ENCODE measurements at places on chromosomes 7 and 10.

DNA sequence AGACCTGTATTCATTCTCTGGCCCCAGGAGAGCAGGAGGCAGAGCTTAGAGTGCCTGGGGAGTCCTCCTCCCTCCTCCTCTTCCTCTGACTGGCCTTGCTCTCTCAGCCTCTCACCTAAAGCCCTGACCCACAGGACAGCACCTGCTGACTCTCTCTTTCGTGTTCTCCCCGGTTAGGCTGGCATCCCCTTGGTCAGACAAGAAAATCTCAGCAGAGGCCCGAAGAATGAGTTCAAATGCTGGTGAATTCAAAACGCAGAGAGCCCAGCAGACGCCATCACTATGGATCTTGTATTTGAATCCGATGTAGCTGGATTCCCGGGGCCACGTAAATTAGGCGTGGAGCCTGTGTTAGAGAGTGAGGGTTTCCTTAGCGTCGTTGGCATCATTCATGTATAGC is 255.3 kb downstream of the KLF6 start:
- no peak for DNase-seq

- no peak for DNase-seq
Observed at GRCh38 chr7:107944411-107945169, 53.6 kb downstream of the DLD start.

GRCh38 chr7:6559896-6560295 is 8.6 kb upstream of the GRID2IP start:
- no peak for DNase-seq

DNA sequence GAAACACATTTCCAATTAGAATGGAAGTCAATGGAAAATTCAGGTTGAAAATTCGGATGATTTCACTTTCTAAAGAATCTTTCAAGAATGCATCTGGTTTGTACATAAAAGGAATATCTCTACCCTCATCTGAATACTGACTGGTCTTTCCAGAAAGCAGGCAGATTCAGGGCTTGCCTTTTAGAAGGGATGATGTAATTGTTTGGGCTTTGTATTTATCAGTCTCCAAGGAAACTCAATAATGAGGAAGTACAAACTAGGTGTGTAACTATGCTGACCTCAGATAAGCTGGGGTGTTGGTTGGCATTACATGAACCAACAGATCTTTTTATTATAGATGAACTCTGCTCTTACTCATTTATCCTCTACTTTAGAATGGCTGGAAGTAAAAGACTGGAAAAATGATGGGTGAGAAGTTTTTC is 24.1 kb downstream of the PDLIM1 start:
- peak; percentile 89 for DNase-seq

- DNase-seq: peak; percentile 29
Observed at GRCh38 chr10:50992356-50992901, 81.9 kb upstream of the PRKG1 start.

DNA sequence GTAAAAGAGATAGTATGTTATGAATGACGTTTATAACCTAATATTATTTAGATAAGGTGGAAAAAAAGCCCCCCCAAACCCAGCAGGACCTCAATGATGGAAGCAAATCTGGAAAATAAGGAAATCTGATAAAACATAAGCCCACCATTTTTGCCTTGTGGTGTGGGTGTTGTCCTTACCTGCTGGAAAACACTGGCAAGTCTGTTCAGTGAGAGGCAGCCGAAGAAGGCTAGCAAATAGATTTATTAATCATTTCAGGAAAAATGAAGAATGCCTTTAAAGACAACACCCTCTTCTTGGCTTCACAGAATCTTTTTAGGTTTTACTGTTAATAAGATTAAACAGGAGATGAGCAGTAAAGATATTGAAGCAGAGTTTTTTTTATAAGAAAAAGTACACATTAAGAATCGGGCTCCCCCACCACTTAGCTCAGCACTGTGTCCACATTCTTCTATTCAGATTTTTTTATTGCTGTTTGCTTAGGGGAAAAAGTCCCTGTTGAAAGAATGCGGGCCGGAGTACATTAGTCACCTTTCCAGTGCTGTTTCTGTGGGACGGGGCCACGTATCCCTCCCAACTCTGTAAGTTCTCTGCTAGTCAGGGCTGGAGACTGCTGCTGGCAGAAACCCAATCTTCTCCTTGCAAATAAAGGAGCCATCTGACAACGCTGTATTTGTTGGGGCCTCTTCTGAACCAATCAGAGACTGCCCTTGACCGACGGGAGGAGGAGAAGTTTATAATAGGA is 104.1 kb downstream of the EVX1 start:
- peak; percentile 80 for DNase-seq

- DNase-seq: peak; percentile 83
Observed at GRCh38 chr10:58574058-58574457, 61.4 kb downstream of the BICC1 start.

GRCh38 chr10:114902151-114902550 is 35.8 kb upstream of the TRUB1 start:
- no peak for DNase-seq

DNA sequence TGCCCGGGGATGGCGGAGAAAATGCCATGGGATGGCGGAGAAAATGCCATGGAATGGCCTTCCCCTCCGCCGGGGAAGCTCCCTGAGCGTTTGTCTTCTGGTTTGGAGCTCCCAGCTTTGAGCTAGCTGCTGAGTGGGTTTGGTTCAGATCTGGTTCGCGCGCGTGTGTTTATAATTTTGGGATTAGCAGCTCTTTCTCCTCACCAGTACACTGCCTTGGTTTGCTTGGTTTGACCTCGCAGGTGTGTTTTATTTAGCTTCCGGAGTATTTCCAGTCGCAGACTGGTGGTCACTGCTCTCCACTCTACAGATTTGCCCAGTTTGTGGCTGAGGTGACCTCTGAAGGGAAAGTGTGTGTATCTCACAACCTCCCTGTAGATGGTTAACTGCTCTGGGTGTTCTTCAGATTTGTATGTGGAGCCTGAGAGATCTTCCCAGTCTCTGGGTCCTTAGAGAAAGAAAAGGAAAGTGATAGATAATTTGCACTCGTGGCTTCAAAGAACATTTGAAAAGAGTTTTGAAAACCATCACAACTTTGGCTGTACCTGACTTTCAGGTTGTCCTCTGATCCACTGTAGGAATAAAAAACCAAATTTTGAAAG is 597 bp downstream of the ZNF277 start:
- no peak for DNase-seq

DNA sequence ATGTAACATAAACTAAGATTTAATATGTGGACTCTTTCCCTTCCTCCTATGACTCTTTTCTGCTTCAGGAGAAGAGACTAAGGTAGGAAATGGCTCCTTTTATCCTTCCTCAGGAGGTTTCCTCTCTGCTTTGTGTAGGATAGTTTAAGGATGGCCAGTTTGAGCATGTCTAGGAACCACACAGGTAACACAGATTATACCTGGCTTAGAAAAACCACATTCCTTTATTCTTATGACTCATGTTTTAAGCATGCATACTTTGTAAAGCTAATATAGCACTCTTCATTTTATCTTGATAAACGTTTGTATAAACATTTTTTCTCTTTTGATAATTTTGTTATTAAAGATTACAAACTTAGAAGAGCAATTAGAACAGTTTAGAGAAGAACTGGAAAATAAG is 57.8 kb downstream of the CYP51A1 start:
- DNase-seq: no peak

- DNase-seq: no peak
Observed at GRCh38 chr7:136969761-136970160, 101.3 kb downstream of the CHRM2 start.

DNA sequence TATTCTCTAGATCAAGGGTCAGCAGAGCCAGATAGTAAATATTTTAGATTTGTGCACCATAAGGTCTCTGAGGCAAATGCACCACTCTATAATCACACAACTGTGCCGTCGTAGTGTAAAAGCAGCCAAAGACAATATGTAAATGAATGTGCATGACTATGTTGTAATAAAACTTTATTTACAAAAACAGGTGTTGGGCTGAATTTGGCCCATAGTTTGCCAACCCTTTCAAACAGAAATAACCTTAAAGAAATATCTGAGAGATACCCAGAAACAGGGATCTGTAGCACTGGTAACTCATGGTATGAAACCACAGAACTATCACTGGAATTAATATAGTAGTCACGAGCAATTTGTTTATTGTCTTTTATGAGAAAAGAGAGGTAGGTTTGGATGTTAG is 86.0 kb downstream of the ARID5B start:
- no peak for DNase-seq

DNA sequence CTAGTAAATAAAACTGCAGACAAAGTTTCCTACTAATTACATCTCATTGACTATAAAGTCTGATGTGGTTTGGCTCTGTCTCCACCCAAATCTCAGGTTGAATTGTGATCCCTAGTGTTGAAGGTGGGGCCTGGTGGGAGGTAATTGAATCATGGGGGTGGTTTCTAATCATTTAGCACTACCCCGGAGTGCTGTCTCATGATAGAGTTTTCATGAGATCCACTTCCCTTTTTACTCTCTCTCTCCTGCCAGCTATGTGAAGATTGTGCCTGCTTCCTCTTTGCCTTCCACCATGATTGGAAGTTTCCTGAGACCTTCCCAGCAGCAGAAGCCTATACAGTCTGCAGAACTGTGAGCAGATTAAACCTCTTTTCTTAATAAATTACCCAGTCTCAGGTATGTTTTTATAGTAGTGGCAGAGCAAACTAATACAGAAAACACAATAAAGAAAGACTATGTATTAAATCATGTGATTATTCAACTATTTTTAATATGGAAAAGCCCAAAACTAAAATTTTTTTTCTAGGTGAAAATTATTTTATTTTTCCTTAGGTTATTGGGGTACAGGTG is 232.1 kb downstream of the FZD1 start:
- DNase-seq: no peak
